ENCODE measurements at places on chromosomes 2 and 18.
A peak's percentile ranks its signal among the peaks of the same experiment; 100 is the strongest.

DNA sequence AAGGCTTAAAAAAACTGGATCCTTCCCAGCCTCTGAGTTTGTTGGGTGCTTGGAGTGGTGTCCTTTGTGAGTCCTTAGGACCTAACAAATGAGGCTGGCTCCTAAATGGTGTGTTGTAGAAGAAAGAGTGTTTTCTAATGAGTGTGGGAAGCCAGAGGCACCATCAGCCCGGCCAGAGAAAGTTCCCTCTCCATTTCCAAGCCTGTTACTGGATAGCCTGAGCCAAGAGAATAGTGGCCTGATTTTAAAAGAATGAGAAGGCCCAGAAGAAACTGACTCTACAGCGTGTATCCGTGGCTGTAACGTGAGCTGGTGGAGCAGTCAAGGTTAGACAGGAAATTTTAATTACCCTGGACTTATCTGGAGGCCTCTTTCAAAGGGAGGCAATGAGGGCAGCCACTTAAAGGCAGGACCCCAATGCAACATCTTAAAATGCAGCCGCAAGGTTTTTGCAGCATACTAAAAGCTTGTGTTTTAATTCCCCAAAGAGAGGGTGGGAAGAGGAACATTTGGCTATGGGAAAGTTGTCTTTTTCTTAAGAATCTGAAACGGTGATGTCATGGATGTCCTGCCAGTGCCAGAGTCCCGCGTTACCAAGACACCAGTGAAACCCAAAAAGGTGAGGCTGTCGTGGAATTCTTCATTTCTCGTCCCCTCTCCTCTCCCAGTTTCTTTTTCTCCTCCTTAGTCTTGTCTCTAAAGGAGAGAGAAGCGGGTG is 4.6 kb downstream of the EFHD1 start:
- DNase-seq, result no peak

DNA sequence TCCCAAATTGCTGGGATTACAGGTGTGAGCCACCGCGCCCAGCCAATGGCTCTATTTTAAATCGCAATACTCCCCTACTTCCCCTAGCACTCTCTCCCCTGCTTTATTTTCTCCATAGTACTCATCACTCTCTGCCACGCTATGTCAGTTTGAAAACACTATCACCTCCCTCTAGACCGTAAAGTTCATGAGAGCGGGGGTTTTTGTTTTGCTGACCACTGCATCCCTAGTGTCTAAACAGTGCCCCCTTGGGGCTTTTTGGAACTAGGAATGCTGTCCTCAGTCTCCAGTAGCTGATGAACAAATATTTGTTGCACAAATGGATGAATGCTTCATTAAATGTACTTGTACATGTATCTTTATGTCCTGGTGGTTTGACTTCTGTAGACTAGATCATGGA is 44.1 kb downstream of the ATOH8 start:
- no peak for DNase-seq

GRCh38 chr18:13375302-13376255 is 157.0 kb downstream of the LDLRAD4 start:
- peak; percentile 68 for DNase-seq

DNA sequence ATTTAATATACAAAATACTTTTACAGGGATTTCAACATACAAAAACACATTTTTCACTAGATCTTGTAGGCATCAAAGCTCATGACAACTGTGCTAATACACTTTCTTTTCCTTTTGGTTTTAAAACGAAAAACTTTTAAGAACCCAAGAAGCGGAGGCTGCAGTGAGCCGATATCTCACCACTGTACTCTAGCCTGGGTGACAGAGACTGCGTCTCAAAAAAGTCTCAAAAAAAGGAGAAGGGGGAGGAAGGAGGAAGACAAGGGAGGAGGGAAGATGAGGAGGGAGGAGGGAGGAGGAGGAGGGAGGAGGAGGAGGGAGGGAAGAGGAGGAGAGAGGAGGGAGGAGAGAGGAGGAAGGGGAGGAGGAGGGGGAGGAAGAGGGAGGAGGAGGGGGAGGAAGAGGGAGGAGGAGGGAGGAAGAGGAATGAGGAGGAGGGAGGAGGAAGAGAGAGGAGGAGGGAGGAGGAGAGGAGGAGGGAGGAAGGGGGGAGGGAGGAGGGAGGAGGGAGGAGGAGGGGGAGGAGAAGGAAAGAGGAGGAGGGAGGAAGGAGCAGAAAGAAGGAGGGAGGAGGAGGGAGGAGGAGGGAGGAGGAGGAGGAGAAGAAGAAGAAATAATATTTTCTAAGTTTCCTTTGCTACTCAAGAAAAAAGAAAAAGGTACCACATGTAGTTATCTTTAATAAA is 13.8 kb downstream of the ROCK2 start:
- DNase-seq, result no peak

- DNase-seq, result no peak
These were observed 117.8 kb downstream of the NFATC1 start for GRCh38 chr18:79513381-79514081.

GRCh38 chr2:127169066-127169660 is 50.9 kb downstream of the CYP27C1 start:
- no peak for DNase-seq

All from activated CD8-positive, alpha-beta memory T cell treated with anti-CD3 and anti-CD28 coated beads, Interleukin-2, amount 50 U/mL, for 4 hours (primary cell).